ENCODE measurements at places on chromosomes 16 and 17.

GRCh38 chr16:66250686-66251431, 115.6 kb upstream of the CDH5 start:
- DNase-seq, result no peak

GRCh38 chr16:60285794-60286193, 1551.7 kb upstream of the GOT2 start:
- DNase-seq, result no peak

DNA sequence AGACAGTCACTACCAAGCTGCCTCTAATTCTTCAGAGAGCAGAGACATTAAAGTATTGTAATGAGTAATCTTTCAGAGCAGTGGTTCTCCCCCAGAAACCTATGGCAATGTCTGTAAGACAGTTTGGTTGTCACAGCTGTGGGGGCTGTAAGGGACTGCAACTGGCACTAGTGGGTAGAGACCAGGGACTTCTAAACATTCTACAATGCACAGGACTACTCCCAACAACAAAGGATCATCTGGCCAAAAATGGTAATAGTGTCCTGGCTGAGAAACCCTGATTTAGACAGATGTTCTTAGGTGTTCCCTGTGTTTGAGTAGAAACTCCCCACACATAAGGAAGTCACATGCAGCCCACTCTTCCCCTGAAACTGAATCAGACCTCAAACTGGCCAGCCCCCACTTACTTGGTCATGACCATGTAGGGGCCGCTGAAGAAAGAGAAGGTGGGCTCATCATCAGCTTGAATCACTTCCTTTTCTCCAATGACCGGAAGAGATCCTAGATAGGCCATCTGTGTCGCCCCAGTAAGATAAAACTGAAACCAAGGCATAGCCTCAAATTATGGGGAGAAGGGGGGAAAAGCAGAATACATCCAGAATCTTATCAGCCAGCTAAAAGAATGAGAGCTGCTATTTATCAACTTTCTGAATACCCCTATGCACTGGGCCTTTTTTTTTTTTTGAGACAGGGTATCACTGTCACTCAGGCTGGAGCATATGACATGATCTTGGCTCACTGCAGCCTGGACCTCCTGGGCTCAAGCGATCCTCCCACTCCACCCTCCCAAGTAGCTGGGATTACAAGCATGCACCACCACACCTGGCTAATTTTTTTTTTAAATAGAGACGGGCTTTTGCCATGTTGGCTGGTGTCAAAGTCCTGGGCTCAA, 75.8 kb downstream of the TEX14 start:
- DNase-seq, result no peak

DNA sequence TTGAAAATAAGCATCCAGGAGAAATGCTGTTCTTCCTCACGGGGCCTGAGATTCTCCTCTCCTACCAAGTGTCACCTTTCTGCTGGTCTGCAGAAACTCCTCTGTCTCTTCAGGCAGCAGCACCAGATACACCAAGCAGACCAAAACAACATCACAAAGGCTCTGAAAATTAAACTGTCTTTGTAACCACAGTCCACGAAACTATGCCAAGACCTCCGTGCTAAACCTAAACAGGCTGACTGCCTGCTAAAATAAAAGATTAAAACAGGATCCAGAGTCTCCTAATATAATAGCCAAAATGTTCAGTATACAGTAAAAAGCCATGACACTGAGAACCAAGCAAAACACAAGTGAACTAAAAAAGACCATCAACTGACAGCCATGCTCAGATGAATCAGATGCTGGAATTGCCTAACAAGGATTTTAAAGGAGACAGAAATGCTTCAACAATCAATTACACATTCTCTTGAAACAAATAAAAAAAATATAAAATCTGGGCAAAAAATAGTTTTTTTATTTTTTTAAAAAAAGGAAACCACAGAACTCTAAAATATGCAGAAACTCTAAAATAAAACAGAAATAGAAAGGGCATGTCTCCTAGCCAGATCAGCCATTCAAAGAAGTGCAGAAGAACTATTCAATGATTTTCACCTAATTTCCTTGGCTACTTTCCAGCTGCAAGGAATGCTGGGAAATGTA, 50.3 kb upstream of the TOX3 start:
- no peak for DNase-seq

DNA sequence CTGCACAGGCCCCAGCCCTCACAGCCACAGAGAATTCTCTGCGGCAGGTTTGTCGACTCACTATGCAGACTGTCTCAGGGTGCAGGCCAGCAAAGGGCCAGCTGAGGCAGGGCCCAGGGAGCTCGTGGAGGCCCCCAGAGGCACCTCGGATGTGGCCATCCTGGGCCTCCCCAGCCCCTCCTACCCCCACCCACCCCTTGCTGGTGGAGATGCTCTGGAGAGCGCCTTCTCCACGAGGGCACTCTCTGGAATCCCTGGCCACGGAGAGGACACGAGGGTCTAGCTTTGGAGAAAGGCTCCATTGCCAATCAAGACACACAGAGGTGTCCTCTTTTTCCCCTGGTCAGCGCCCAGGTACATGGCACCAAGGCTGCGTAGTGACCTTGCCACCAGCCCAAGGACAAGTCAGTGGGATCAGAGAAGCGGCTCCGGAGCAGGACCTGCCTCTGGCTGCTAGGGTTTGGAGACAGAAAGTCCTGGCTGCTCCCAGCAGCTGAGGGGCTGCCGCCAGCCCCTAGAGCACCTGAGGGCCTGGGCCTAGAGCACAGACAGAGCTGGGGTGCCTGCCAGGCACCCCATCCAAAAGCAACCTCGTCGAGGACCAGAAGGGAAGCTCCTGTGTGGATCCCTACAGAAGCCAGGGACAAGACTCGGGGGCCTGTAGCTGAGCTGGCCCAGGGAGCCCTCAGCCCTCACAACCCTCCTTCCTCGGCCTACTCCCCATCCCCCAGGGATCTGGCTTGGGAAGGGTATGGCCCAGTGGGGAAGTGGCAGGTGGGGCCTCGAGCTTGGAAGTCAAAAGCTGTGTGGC, 18.7 kb downstream of the ARL2BP start:
- no peak for DNase-seq

GRCh38 chr17:35192708-35193107, 1.5 kb downstream of the SLC35G3 start:
- DNase-seq, result no peak

- DNase-seq, result no peak
These were observed at the start of gene KCNG4 for GRCh38 chr16:84239909-84240308. Gene KCNG4, minus strand, starts transcription at chr16:84240012. Its CDS starts 2,527 bp downstream, at chr16:84237485.

- DNase-seq, result no peak
These were observed 1.0 kb downstream of the TOP2A start for GRCh38 chr17:40416671-40417070.

Measured in activated gamma-delta T cell treated with anti-CD3 and anti-CD28 coated beads, Interleukin-2, amount 50 U/mL, for 16 hours (primary cell).